Activated effector memory CD4-positive, alpha-beta T cell treated with anti-CD3 and anti-CD28 coated beads, Interleukin-2, amount 50 U/mL, for 16 hours (primary cell): ENCODE measurements at places on chromosomes 7 and 10.

- DNase-seq, result no peak
Observed at GRCh38 chr10:36669615-36670352, 455.6 kb upstream of the ANKRD30A start.

DNA sequence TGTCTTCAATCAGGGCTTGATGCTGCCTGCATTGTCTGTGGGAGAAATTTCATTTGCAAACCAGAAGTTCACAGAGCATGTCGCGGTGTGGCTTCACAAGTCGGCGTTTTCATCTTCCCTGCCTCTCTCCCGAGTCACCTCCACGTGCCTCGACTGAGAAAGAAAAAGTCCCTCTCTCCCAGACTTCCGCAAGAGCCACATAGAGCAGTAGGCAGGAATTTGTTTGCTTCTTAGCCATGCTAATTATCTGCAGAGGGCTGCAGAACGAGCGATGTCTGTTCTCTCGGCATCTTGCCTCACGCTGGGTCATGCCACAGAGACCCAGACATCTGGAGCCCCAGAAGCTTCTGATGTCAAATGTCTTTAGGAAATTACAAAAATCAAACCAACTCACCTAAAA, 272.2 kb downstream of the TCF7L2 start:
- no peak for DNase-seq

DNA sequence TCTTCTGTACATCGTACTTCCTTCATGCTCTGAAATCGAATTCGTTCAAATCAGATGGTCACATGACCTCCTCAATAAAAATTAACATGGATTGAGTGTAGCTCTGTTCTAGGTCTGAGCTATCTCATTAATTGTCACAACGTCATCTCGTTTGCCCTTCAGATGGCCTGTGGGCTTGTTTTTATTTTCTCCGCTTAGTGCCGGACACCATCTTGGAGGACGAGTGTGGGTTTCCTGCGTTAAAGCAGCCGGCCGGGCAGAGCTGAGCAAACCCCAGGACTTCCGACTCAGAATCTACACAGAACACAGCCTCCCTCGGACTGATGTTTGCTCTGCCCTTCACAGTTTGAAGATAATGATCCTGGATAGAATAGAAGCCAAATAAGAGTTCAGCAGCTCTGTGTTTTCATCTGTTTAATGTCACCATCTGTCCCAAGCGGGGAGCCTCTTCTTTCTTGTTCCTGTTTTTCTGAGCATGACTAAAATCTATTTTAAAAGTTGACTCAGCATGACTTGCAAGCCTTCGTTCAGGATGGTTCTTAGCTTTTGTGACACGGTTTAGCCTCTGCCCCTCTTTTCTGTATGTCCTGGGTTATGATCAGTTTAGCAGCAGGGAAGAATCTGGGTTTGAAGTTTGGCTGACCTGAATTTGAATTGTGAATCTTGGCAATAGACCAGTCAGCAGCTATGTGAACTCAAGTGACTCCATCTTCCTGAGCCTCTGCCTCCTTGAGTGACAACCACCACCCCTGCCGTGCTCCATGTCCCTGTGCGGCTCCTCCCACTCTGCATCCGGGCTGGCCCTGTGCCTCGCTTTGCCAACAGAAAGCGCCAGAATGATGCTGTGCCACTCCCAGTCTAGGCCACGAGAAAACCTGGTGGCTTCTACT, 30.6 kb upstream of the GALNTL5 start:
- DNase-seq, result no peak

GRCh38 chr10:6133331-6134098, 44.7 kb downstream of the RBM17 start:
- peak; percentile 36 for DNase-seq

- DNase-seq, result no peak
Observed at GRCh38 chr10:29343607-29344038, 54.8 kb downstream of the LYZL1 start.

DNA sequence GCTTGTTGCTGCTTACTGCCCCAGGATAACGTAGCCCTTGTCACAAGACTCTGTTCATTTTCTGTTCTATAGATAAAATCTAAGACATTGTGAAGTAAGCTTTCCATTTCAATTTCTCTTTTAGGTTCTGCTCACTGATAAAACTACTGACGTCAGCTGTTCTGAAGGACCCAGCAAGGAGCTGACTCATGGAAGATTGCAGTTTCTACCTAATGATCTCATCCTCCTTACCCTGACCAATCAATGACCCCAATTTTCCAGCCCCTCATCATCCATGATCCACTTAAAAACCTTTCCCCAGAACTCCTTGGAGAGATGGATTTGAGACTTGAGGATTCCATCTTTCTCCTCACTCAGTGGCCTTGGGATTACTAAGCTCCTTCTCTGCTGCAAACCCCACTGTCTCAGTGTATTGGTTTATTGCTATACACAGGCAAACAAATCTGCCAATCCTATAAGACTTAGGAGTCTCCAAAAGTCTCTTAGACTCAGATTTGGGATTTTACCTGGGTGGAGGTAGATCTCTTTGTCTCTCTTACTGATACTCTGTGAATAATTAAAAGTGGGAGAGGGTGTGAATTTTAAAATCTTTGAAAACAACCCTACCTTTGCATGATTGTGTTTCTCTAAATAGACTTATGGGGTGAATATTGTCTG, 109.2 kb upstream of the TRIM24 start:
- no peak for DNase-seq

GRCh38 chr7:151715666-151716315, 161.1 kb downstream of the PRKAG2 start:
- no peak for DNase-seq

GRCh38 chr10:115094416-115095140, 1.4 kb downstream of the ATRNL1 start:
- no peak for DNase-seq

DNA sequence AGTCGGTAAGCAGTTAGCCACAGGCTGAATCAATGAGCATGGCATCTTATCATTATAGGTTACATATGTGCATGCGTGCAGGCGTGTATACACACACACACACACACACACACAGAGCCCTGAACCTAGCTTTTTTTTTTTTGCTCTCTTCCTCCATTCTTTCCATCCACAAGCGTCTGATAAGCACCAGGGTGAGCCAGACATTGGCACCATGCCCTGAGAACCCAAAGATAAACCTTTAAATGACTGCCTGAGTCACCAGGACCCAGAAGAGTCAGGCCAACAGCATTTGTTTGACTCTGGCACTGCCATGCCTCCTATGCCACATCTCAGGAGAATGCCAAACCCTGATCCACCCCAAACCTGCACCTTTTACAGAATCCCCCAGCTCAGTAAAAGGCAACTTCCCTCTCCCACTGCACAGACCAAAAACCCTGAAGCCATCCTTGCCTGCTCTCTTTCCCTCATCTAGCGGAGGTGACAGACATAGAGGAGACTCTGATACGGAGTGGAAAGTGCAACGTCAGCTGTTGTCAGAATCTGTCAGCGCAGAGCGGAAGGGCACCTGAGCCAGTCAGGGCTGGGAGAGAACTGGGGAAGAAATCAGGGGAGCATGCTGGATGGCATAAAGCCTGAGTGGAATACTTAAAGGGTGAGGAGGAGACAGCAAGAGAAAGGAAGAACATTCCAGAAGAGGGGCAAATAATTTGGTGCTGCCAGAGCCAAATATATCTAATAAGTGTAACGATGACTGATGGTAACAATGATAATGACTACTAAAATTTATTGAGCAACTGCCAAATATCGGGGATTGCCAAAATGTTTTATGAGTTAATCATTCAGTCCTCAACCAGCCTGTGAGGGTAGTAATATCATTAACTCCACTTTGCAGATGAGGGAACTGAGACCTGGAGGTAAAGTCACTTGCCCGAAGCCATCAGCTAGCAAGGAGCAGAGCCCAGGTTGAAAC, 3.2 kb downstream of the PARP12 start:
- peak; percentile 82 for DNase-seq

GRCh38 chr7:74012842-74013249, 15.1 kb upstream of the ELN start:
- DNase-seq, result no peak

- DNase-seq, result no peak
Observed at GRCh38 chr10:46317889-46318288, 31.1 kb downstream of the ANTXRL start.

GRCh38 chr10:30959836-30960210, 71.8 kb downstream of the ZNF438 start:
- DNase-seq, result no peak

DNA sequence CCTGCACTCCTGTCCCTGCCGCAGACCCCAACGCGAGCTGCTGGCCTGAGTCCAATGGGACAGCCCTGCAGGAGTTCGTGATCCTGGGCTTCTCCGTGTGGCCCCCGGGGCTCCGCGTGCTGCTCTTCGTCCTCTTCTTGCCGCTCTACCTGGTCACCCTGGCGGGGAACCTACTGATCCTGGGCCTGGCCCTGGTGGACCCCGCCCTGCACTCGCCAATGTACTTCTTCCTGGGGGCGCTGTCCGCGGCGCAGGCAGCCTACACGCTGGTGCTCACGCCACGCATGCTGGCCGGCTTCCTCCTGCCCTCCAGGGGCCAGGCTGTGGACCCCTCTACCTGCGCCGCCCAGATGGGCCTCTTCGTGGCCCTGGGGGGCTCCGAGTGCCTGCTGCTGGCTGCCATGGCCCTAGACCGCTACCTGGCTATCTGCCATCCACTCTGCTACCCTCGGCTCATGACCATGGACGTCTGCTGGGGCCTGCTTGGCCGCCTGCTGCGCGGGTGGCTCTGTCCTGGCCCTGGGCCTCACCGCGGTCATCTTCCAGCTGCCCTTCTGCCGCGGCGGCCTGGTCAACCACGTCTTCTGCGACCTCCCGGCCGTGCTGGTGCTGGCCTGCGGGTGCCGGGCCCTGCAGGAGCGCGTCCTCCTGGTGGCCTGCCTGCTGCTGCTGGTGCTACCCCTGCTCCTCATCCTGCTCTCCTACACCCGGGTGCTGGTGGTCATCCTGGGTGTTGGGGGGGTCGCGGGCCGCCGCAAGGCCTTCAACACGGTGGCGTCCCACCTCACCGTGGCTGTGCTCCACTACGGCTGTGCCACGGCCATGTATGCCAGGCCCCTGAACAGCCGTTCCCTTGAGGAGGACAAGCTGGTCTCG, 71.7 kb downstream of the RBAK start:
- DNase-seq, result no peak

GRCh38 chr10:132639470-132639869, 101.9 kb downstream of the INPP5A start:
- DNase-seq, result no peak

GRCh38 chr10:47224546-47225218, 75.3 kb upstream of the GDF10 start:
- no peak for DNase-seq

GRCh38 chr7:157528785-157529341, 192.1 kb downstream of the DNAJB6 start:
- DNase-seq, result peak; percentile 58

DNA sequence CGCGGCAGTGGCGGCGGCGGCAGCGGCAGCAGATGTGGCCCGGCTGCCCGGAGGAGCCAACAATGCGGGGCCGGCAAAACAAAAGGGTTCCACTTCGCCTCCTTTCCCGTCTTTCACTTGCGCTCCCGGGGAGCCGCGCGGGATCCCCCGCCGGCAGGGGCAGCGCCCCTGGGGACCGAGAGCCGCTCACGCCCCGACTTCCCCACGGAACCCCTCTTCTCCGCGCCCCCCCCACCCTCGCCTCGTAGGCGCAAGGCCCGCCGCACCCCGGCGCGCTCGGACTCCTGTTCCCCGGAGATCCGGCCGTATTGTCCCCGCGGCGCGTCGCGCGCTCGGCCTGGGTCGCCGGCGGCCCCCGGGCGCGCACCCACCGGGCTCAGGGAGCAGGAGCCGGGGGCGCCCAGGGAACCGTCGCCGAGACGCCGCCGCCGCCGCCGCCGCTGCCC, 854 bp downstream of the CTBP2 start:
- DNase-seq, result no peak

GRCh38 chr10:27426948-27427467, 77.1 kb upstream of the RAB18 start:
- no peak for DNase-seq

GRCh38 chr7:142088022-142088714, 23.4 kb upstream of the MGAM2 start:
- no peak for DNase-seq

DNA sequence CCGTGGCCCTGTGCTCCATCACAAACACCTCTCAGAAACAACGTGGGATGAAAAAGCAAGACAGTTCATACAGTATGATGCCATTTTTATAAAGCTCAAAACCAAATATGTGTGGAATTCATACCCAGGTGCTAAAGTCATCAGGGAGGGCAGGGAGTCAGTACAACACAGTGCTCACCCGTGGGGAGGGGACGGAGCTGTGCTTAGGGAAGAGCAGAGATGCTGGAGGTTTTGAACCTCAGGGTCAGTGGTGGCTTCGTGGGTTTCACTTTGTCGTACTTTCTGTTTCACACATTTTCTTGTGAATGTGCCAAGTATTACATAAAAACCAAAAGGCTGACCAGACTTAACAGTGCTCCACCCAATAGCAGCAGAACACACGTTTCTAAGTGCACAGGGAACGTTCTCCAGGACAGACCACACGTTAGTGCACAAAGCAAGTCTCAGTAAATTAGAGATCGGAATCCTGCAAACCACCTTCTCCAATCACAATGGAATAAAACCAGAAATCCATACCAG, 21.2 kb downstream of the ZMIZ2 start:
- DNase-seq, result no peak

DNA sequence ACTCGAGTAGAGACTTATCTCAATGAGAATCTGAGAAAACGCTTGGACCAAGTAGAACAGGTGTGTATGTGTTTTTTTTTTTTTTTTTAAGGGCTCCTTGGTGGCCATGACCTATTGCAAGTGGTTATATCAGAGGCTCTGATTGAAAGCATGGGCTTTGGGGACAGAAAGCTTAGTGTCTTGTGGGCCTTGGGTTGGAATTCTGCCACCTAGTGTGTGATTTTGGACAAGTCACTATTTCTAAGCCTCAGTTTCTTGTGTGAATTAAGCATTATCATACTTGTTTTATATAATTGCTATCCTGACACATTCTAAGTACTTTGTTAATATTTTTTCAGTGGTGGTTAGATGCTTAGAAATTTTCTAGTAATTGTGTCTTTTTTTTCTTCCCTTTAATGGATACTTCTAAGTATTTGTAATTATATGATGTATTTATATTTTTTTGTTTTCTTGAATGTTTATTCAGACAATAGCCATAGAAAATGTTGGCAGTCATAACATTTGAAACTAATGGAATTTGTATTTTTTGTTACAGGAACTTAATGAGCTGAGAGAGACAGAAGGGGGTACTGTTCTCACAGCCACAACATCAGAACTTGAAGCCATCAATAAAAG, 33.1 kb downstream of the SMC3 start:
- DNase-seq, result no peak

DNA sequence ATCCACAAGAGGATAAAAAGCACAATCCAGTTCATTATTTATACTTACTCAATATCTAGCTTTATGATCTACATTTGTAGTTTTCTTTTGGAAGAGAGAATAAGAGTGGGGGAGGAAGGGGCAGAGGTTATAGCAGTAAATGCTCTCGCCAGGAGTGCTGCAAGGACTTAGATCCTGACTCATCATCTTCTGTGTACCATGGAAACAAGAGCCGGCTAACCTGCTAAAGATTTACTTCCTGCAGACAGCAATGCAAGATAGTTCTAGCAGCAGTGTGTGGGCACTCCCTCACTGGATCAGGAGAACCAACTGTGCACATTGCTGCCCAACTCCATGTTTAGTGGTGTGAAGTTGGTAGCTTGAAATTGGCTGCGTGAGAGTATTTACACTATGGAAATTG, 47.7 kb upstream of the TRIL start:
- no peak for DNase-seq

GRCh38 chr10:62529396-62529795, 155.2 kb downstream of the ZNF365 start:
- DNase-seq, result no peak
